ENCODE measurements at places on chromosomes 2 and 18. TPM values are rescaled to one million over a fixed set of nuclear protein-coding genes. Genes with fewer than 3 reads are reported as not detected.

DNA sequence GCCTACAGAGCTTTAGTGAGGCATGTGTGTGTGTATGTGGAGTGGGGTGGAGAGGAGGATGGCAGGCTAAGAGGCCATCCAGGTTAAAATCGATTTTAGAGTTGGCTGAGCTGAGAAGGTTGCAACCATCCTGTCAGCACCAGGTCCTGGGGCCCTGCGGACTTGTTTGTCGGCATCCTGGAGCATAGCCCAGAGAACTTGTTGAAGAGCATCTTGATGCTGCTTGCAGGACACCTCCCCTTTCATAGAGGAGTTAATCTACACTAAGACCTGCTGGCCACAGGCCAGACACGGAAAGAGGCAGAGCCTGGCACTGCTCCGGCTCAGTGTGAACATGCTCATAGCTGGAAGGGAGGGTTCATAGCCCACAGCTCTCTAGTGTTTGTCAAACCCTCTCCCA lies 72.1 kb upstream of the RGPD5 start:
- H3K36me3 ChIP-seq: no peaks in the 10 kb centered on the region
- H3K4me3 ChIP-seq: no peak overlapping the region
- H3K4me1 ChIP-seq: no peaks in the 10 kb centered on the region
- DNase-seq: peak; percentile 72
- H3K27ac ChIP-seq: no peak overlapping the region

- H3K4me3 ChIP-seq: no peak overlapping the region
- H3K36me3 ChIP-seq: no peaks in the 10 kb centered on the region
- no peak overlapping the region for H3K27ac ChIP-seq
- no peaks in the 10 kb centered on the region for H3K27me3 ChIP-seq
- DNase-seq: no peak
- no peaks in the 10 kb centered on the region for H3K4me1 ChIP-seq
Observed at GRCh38 chr18:47427072-47427471, 175.6 kb upstream of the SKOR2 start.

DNA sequence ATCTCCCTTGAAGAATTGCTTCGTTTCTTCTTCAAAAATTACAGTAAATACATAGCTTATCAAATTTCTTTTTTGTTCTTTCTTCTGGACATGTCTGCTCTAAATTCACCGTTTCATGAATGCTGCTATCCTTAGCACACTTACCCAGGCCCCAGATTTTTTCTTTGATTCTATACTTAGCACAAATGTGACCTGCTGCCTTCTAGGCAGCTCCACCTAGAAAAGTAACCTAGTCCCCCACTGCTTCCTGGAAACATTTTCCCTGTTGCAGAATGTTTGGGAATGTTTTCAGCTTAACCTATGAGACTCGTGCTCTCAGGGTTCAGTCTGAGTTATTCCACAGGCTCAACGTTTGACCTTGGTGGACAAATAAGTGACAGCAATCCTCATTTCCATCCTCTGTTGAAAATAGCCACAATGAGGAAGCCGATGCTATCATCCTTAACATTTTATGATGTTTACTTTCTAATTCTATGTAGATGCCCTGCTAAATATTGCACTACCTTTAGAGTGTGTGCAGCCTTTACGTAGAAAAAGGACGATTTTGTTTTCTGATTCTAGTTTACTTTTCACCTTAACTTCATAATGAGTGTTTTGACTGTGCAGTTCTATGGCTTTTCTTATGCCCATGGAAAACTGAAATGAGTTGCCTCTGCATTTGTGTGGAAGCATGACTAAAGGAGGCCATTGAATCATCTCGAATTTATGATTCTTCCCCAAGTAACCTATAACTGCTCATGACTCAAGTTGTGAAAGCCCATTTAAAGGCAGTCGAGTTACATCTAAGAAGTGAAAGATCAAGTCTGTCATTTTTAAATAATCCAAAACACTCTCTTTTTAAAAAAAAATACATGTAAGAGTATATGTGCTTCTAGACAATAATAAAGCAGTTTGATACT lies 47.7 kb downstream of the TMEM182 start:
- H3K4me3 ChIP-seq: no peak overlapping the region
- no peaks in the 10 kb centered on the region for H3K4me1 ChIP-seq
- no peaks in the 10 kb centered on the region for H3K36me3 ChIP-seq
- DNase-seq: no peak
- no peaks in the 10 kb centered on the region for H3K27me3 ChIP-seq

GRCh38 chr2:217622205-217623060 lies 380.4 kb downstream of the TNS1 start:
- H3K27ac ChIP-seq: no peak overlapping the region
- H3K4me1 ChIP-seq: no peaks in the 10 kb centered on the region
- DNase-seq: peak; percentile 38

GRCh38 chr2:18412980-18413675 lies 147.3 kb downstream of the RDH14 start:
- DNase-seq: no peak
- H3K27ac ChIP-seq: no peak overlapping the region
- H3K27me3 ChIP-seq: no peaks in the 10 kb centered on the region
- no peaks in the 10 kb centered on the region for H3K36me3 ChIP-seq

DNA sequence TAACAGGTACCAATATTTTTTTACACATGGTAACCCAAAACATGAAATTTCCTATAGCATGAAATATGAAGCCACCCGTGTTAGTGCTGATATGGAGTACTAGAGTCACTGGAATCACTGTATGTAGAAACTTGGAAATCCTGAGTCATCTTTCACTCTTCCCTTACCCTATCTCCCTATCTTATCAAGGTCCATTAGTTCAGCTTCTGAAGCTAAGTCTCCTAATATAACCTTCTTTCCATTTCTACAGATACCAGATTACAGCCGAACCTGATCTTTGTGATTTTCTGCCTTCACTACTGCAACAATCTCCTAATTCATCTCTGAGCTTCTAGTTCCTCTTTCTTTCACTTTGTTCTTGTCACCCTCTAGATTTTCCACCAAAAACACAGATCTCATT lies 59.0 kb downstream of the SEPTIN10 start:
- no peak overlapping the region for H3K4me3 ChIP-seq
- no peaks in the 10 kb centered on the region for H3K27me3 ChIP-seq
- no peaks in the 10 kb centered on the region for H3K4me1 ChIP-seq
- DNase-seq: no peak
- no peak overlapping the region for H3K27ac ChIP-seq
- peaks cover 5% of the 10 kb centered on the region for H3K36me3 ChIP-seq

DNA sequence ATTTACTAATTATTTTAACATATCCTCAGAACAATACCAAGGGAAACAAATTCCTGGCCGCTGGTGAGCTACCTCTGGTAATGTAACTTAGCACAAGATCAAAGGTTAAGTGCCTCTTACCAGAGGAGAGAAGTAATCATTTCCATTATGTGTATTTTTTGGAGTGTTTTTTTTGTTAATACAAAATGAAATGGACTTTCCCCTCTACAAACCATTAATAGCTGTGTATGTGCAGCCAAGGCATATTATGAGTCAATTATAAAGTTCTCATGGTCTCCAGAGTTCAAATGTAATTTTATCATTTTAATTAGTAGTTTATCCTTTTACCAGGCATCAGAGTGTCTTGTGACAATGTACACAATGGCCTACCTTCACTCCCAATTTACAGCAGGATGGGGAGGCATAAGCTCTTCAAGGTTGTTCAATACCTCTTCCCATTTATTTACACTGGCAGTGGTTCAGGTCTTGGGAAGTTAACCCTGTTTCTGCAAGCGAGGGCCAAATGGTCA lies 242.2 kb downstream of the TGIF1 start:
- no peak overlapping the region for H3K4me3 ChIP-seq
- no peak overlapping the region for H3K27ac ChIP-seq
- H3K4me1 ChIP-seq: no peaks in the 10 kb centered on the region
- no peaks in the 10 kb centered on the region for H3K27me3 ChIP-seq

GRCh38 chr18:76134628-76135027 lies 360.4 kb downstream of the ZNF516 start:
- no peaks in the 10 kb centered on the region for H3K27me3 ChIP-seq
- H3K4me3 ChIP-seq: no peak overlapping the region
- H3K4me1 ChIP-seq: no peaks in the 10 kb centered on the region
- no peak overlapping the region for H3K27ac ChIP-seq
- H3K36me3 ChIP-seq: no peaks in the 10 kb centered on the region

DNA sequence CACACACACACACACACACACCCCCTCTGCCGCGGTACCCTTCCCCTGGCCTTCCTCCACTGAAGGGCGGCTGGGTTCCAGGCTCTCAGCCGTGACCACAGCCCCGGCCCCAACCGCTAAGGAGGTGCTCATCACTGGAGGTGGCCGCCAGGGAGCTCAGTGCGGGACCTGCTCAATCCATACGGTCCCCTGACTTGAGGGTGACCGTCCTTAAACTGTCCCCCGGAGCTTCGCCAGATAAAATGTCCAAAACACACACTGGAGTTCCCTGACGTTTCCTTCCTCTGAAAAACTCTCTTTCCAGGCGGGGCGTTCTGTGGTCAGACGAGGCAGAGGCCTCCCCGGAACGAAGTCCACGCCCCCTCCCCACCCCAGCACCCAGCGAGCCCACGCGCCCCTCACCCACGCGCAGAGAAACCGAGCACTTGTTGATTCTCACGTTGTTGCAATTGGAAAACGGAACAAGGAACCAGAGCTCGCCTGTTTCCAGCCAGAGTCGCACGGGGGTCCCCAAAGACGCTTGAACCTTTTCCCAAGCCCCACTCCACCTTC lies 1.4 kb downstream of the MBP start:
- H3K4me1 ChIP-seq: no peaks in the 10 kb centered on the region
- peak overlapping the region; percentile 92 for H3K4me3 ChIP-seq
- peak overlapping the region; percentile 99 for H3K27ac ChIP-seq
- DNase-seq: peak; percentile 60
- H3K36me3 ChIP-seq: no peaks in the 10 kb centered on the region

- DNase-seq: no peak
- no peaks in the 10 kb centered on the region for H3K4me1 ChIP-seq
- no peaks in the 10 kb centered on the region for H3K27me3 ChIP-seq
- H3K36me3 ChIP-seq: no peaks in the 10 kb centered on the region
Observed at GRCh38 chr2:238916875-238917590, 69.1 kb downstream of the TWIST2 start.

GRCh38 chr2:29097569-29097968 lies 17.6 kb upstream of the CLIP4 start:
- H3K27me3 ChIP-seq: no peaks in the 10 kb centered on the region
- no peak overlapping the region for H3K4me3 ChIP-seq
- no peaks in the 10 kb centered on the region for H3K4me1 ChIP-seq
- H3K27ac ChIP-seq: no peak overlapping the region
- no peak for DNase-seq

DNA sequence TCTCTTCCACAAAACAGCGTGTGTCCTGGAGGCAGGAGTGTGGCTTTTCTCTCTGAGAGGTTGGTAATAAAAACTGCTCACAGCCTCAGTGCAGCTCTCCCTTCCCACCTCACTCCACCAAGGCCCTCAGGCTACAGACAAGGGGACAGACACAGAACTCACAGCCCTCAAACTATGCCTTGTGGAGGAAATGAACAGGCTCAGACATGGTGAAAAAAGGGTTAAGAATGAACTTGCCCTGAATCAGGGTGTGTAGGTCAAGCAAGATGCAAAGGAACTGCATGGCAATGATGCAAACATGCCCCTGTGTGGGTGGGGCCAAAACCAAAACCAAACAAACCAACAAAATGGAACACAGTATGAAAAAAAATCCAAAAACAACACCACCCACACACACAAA lies 125.8 kb downstream of the GALNT14 start:
- H3K27me3 ChIP-seq: no peaks in the 10 kb centered on the region
- H3K36me3 ChIP-seq: no peaks in the 10 kb centered on the region
- H3K4me3 ChIP-seq: no peak overlapping the region
- no peak overlapping the region for H3K27ac ChIP-seq
- no peaks in the 10 kb centered on the region for H3K4me1 ChIP-seq

- H3K27ac ChIP-seq: no peak overlapping the region
- no peaks in the 10 kb centered on the region for H3K36me3 ChIP-seq
- no peaks in the 10 kb centered on the region for H3K27me3 ChIP-seq
- no peak for DNase-seq
- H3K4me1 ChIP-seq: no peaks in the 10 kb centered on the region
Observed at GRCh38 chr2:144580521-144581161, 60.7 kb upstream of the ZEB2 start.

DNA sequence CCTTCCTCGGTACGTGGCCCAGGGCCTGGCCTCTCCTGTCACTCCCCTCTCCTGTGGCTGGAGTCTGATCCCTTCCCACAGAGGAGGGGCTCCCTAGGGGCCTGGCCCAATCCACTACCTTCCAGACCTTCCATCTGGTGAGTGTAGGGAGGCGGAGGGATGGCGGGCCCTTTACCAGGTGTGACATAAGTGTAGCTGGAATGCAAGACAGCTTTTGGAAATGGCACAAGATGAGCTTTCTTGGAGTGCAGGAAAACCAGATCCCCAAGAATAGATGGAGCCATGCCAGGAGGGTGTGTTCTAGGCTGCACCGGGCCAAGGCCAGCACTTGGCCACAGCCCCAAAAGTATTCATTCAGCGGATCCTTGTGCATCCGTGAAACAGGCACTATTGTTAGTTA lies 30.1 kb downstream of the IGFBP5 start:
- H3K36me3 ChIP-seq: no peaks in the 10 kb centered on the region
- H3K27me3 ChIP-seq: no peaks in the 10 kb centered on the region
- H3K27ac ChIP-seq: no peak overlapping the region
- no peaks in the 10 kb centered on the region for H3K4me1 ChIP-seq
- no peak for DNase-seq
- no peak overlapping the region for H3K4me3 ChIP-seq

DNA sequence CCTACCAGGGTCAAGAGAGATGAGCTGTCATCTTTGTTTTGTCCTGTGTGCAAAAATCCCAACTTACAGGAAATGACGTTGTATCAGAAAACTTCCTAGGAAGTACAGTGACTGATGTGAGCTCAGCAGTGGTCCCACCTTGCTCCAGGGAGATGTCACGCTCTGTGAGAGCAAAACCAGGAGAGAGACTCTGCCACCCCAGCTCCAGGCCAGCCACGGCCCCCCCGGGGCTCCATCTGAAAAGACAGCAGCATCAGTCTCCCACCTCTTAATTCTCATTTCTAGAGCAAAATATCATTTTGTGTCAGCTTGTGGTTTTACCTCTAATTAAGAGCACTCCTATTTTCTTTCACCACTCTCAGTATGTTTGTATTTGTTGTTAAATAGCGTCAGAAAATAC lies 57.5 kb downstream of the MYL12B start:
- H3K27ac ChIP-seq: no peak overlapping the region
- no peak for DNase-seq
- H3K27me3 ChIP-seq: no peaks in the 10 kb centered on the region
- H3K4me3 ChIP-seq: no peak overlapping the region

Gene PRKCE
- total RNA-seq: 5.2 TPM

Gene BCL11A
- total RNA-seq: 0.31 TPM

Gene FBLN7
- 1.2 TPM for total RNA-seq

Gene GORASP2
- total RNA-seq: 40.6 TPM

Gene PDE11A
- total RNA-seq: 2.1 TPM

Gene FBXO36
- 0.49 TPM for total RNA-seq

Gene SLC5A7
- total RNA-seq: not detected

Gene SH2D6
- total RNA-seq: not detected

Gene VSNL1
- total RNA-seq: 12.1 TPM

All from right lobe of liver (tissue), 6 donors.